ENCODE measurements at places on chromosomes 13 and 19.

- DNase-seq, result no peak
Measured at GRCh38 chr13:40379196-40379595, 287.2 kb downstream of the FOXO1 start.

- no peak for DNase-seq
Measured at GRCh38 chr19:11806354-11807098, 7.5 kb upstream of the ZNF440 start.

DNA sequence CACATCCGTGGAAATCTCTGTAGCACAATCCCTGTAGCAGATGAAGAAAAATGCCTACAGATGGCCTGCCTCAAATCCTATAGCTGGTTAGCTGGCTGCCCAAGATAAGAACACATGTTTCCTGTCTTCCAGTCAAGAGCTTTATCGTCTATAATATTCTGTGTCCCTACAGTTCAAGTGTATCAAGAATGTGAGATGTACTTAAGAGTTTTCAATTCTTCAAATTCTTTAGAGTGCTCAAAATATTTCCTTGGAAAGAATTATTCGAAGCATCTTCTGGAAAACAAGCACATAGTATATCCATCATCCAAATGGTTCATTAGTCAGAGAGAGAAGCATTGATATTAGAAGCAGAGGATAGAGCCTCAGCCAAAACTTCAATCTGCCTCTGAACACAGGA lies 239.8 kb downstream of the COG6 start:
- no peak for DNase-seq

DNA sequence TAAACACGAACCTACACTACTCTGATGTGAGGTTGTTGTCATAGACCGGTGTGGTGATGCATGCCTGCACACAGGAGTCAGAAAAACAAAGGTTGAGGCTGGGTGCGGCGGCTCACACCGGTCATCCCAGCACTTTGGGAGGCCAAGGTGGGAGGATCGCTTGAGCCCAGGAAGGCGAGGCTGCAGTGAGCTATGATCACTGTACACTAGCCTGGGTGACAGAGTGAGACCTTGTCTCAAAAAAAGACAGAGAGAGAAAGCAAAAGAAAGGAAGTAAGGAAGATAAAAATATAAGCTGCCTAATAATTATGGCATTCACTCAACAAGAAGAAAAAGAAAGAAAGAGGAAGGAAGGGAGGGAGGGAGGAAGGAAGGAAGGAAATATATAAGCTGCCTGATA lies 9.3 kb downstream of the GP6 start:
- DNase-seq, result no peak

DNA sequence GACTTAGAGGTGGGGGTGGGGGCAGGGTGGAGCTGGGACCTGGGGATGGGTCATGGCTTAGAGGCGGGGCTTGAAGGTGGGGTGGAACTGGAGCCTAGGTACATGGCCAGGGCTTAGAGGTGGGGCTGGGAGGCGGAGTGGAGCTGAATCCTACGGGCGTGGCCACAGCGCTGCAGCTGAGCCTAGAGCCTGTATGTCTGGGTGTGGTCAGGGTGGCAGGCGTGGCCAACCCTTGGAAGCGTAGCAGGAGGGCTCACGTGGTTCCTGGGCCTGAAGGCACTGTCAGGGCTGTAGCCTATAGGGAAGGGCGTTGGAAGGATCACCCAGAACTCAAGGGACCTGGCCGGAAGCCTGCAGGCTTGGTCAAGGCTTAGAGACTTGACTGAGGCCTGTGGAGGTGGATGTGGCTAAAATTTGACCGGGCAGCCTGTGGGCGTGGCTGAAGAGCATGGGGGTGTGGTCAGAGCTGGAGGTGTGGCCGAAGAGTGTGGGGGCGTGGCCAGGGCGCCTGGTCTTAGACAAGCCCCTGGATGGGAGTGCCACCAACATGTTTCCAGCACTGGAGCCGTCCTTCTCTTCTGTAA lies 24.3 kb downstream of the COLGALT1 start:
- DNase-seq, result no peak

- no peak for DNase-seq
Measured at GRCh38 chr13:110136660-110137585, 170.0 kb downstream of the COL4A1 start.

- DNase-seq, result no peak
Measured at GRCh38 chr13:73945871-73946270, 188.3 kb downstream of the KLF12 start.

DNA sequence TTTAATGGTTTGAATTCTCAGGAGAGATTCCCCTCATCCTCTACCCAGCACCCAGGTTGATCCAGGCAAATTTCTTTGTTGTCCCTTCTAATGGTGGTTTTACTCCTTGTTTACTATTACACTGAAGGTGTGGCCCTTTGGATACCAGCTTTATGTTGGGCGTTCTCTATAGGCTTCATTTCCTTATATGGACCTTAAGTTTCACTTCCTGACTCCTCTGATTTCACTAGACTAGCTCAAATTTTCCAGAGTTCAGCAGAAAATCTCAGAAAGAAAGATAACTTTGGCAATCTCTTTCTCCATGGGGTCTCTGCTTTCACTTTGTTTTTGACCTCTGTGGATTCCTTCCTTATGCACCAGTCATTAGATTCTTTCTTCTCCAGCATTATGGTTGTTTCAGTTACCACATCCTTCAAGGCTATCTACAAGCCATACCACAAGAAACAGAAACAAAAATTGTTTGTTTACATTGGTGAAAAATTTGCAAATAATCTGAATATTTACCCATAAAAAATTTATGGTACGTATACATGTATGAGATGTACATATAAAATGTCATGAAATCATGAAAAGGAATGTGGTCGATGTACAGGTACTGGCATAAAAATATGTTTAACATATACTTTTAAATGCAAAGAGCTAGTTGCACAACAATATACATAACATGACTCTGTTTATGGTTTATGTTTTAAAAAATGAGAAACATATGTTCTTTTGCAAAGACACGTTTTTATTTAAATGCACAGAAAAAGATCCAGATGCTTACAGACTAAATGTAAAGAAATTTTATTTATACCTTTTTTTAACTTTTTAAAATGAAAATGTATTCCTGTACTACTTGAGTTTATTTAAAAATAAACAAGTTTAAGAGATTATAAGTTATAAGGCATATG lies 212.6 kb downstream of the LACC1 start:
- no peak for DNase-seq

GRCh38 chr13:36345438-36346221 lies 564 bp downstream of the SPART start:
- DNase-seq, result peak; percentile 26

DNA sequence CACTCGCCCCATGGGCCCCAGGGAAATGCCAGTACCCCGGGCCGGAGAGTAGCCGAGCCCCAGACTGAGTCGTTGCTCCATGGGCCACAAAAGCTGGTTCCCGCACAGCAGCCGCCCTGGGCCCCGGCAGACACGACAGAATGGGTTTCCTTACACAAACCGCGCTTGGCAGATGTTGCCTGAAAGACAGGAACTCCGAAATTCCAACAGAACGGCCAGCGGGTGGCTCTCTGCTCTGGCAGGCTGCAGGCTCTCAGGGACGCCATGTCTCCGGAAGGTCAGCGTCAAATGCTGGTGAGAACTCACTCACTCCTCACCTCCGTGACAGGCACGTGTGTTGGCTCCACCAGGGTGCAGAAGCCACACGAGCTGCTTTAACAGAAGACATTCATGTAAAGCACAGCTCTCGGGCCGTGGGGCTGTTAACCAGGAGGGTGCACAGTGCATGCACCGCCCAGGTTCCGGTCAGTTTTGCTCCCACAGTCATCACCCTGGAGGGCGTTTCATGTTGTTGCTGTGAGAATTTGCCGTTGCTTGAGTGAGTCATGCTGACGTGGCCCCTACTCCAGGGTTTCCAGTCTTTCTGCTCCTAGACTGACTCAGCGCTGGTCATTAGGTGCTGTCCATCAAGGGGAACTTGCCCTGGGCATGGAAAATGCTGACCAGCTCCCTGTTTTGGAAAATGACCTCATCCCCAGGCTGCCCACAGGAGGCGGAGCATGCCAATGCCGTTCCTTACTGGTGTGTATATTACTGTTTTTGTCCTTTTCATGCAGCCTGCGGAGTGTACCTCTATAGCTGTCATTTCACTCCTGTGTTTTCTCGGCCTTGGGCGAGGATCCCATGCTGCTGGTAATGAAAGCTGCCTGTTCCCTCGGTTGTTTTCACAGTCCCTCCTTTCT lies 44.8 kb downstream of the ANKRD10 start:
- no peak for DNase-seq

DNA sequence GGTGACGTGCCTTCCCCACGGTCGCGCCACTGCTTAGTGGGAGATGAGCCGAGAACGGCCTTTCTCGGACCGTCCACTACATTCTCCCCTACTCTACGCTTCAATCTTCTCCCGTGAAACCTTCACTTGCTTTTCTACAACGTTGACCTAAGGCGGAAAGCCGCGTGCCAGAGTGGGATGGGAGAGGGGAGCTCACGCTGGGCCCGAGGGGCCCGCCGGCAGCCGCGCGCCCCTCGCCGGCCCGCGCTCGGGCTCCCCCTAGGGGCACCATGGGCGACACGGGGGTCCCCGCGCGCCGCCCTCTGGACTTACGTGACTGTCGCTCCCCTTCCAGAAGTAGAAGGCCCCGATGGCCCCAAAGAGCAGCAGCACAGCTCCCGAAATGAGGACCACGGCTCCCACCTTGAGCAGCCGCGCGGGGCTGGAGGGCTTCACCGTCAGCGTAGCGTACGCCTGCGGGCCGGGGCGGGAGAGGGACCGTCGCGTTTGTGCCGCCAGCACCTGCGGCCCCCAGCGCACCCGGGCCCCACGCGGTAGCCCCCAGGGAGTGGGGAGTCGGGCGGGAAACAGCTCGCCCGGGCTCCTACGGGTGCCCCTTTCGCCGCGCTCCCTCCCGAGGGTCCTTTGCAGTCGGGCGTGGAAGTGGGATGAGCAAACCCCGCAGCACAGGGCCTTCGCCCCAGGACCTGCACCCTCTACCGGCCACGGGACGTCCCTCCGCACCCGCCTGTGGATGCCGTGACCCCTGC lies 727 bp downstream of the CNMD start:
- no peak for DNase-seq

GRCh38 chr19:33864311-33864850 lies 67.7 kb downstream of the KCTD15 start:
- no peak for DNase-seq

DNA sequence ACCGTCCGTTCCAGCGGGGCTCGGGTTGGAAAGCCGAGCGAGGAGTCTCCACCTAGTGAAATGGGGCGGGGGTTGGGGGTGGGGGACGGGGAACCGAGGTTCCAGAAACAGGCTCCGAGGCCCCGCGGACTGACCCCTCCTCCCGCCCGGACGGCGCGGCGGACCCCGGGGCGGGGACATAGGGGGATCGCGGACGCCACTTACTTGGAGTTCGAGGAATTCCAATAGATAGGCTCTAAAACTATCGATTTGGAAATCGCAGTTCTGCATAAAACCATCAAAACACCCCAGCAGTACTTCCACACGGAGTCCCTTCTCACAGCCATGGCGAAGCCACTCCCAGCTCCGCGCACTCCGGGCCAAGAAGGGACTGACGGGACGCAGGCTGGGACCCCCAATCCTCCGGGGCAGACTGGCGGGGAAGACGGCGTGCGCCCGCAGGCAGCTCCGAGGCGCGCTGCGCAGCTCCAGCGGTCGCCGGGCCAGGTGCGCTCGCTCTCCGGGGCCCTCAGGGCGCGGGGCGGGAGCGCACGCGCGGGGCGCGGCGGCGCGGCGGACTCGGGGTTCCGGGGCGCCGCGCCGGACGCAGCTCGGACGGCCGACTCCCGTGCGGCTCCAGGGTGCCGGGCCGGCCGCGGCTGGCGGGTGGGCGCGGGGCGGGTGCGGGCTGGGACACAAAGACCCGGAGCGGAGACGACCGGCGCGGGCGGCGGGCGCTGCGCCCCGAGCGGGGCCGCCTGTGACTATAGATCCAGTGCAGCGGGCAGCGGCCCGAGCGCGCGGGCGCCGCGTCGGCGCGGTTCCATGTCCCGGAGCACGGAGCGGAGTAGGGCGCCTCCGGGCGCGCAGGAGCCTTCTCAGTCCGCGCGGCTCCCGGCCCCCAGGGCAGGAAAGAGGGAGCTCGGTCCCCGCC lies 567 bp downstream of the EFNB2 start:
- no peak for DNase-seq

DNA sequence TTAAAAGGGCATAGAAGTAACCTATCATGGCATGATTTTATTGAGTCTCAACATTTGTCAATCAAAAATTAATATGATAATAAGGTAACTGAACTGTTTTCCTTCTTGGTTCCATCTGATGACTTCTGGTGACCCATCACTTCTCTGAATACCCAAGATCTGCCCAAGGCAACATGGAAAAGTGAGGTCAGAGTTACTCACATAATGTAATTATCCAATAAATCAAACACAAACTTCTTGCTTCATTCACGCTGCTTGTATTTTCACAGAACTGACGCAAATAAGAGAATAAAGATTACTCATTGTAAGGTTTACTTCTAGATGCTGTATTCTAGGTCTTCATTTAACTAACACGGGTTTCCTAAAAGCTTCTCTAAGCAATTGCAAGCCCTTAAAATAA lies 361.6 kb downstream of the RBM26 start:
- no peak for DNase-seq

- DNase-seq, result no peak
Measured at GRCh38 chr13:30818323-30818960, 83.1 kb downstream of the ALOX5AP start.

DNA sequence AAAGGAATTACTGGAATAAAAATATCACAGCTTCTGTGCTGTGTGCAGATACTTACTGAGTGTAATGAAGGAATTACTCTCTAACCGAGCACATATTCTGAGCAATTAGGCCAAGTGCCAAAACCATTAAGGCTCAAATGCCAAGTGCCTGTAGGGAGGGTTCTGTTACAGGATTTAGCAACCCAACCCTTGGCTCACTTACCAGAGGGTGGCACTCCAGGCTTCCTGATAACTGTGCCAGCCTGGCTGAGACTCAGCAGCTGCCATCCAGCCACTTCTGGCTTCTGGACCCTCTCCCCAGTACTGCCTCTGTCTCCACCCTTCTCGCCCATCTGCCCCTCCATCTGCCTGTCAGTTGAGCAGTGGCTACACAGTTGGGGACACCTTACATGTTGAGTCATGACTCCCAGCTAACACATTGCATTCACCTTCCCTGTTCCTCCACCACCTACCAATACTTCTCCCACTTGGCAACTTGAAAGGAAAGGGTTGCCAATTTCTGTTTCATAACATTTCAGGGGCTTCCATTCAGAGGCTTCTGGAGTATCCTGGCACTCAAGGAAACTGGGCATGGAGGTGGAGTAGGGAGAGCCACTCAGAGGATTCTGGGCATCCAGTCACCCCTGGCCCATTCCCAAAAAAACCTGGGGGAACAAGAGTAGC lies 110.5 kb downstream of the COG6 start:
- no peak for DNase-seq

- DNase-seq, result no peak
Measured at GRCh38 chr19:20422216-20423205, 143.1 kb downstream of the ZNF737 start.

- DNase-seq, result no peak
Measured at GRCh38 chr19:46606681-46607447, 5.7 kb downstream of the CALM3 start.

- DNase-seq, result no peak
Measured at GRCh38 chr13:28684257-28684656, 25.3 kb downstream of the POMP start.

DNA sequence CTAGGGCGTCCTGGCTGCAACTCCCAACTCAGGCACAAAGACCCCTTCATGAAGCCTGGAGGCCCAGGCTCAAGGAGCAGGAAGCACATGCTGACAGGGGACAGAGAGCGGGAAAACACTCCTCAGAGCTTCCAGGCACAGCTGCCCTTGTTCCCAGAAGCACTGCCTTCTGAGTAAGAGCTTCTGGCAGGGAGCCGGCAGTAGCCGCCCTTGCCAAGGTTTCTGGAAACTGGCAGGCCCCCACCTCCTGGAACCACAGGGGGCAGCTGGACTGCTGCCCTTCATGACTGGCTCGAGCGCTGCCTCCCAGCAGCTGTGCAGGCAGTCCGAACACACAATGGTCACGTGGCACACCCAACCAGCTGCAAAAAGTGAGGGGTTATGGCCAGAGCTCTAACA lies 33.6 kb upstream of the EPHX3 start:
- no peak for DNase-seq

Measured in NCI-H510A (cell line).